ENCODE measurements at places on chromosomes 11 and 22.
A peak's percentile ranks its signal among the peaks of the same experiment; 100 is the strongest.

- no peak for DNase-seq
These were observed 640.2 kb downstream of the LRRC4C start for GRCh38 chr11:40819230-40819629.

DNA sequence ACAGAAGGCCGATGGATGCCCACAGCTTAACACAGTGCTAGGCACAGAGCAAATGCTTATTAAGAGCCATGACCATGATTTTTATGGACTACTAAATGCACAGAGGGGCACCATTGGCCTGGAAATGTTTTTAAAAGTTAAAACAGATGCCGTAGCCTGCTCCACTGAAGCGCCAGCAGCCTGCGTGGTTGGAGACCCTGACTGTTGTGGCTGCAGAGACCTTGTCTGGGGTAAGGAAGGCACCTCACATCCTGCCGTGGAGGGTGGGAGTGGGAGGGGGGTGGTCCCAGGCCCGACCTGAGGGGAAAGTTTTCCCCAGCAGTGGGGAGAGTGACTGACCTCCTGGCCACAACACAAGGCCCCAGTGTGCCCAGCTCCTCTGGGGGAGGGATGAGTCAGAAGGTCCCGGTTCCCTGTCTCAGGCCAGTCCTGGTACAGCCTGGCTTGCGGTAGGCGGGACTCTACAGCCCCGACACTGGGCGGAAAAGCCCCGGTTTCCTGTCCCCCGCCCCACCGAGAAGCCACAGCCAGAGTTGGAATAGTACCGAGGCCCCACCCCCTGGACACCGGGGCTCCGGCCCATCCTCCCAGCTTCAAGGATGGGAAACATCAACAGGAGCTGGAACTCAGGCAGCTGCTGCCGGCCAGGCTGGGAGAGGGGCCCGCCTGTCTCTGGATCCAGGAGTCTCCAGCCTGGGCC, 7.0 kb downstream of the CHST1 start:
- DNase-seq: no peak

- no peak for DNase-seq
These were observed 218.8 kb upstream of the B3GAT1 start for GRCh38 chr11:134630861-134631260.

DNA sequence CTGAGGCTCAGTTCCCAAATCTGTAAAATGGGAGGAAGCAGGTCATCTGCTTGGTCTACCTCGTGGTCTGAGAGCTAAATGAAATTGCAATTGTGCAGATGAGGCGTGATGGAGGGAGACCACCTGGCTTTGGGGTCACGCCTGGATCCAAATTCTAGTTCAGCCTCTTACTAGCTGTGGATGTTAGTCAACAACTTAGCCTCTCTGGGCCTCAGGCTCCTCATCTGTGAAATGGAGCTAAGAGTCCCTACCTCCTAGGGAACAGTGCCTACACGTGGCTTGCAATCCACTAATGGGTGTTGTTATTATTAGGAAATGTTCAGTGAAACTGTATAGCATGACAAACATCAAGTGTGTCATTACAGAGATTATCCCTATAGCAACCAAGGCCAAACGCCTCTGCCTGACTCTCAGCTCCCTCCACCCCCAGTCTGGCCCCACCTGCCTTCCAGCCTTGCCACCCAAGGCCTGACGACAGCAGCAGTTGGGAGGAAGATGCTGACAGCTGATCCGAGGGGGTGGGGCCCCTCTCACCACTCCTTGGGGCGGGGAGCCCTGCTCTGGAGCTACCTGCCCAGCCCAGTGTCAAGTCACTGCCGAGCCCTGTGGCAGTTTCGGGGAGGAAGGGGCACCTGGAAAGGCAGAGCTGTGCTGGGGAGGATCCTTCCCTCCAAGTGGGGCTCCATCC, 1.7 kb upstream of the RHOD start:
- peak; percentile 26 for DNase-seq

DNA sequence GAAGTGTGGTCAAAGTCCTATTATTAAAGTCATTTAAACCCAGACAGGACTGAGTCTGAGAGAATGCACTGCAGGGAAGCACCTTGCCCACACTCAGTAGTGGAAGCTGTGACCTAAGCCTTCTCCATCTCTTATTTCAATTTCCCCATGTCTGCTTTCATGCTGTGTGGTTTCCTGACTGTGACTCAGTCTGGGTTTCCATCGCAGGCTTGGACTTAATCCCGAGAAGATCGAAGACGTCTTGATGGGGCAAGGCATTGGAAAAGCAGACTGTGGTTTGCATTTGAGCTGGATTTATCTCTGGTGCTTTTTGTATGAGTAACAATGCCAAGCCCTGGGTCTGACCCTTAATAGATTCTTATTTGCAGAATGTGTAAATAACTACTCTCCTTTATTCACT, 238.9 kb downstream of the NTM start:
- no peak for DNase-seq

DNA sequence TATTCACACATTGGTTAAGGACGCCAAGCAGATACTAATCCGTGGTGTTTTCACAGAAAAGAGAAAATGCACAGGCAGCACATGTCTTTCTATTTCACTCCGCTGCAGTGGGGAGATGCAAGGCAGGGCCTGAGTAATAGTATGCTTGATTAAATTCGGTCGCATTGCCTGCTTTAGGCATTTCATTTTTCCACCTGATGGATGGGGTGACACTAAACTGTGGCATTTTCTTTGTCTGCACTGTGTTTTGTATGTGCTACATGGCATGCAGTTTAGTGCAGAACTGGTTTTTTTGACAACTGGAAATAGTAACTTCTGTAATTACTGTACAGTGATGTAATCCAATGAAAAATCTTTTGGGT, 94.9 kb downstream of the SLC17A6 start:
- no peak for DNase-seq

DNA sequence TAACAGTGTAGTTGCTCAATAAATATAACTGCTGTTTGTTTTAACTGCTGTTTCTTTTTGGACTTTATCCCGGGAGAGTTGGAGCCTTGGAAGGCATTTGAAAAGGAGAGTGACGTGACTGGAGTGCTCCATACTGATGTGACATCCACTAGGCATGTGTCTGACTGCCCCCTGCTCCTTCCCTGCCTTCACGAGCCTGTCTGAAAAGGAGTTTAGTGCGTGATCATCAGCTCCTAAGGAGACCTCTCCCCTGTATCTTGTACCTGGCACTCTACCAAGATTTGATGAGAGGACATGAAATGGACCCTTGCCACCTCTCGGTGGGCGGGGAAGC, 22.9 kb downstream of the ZBTB16 start:
- DNase-seq: no peak

DNA sequence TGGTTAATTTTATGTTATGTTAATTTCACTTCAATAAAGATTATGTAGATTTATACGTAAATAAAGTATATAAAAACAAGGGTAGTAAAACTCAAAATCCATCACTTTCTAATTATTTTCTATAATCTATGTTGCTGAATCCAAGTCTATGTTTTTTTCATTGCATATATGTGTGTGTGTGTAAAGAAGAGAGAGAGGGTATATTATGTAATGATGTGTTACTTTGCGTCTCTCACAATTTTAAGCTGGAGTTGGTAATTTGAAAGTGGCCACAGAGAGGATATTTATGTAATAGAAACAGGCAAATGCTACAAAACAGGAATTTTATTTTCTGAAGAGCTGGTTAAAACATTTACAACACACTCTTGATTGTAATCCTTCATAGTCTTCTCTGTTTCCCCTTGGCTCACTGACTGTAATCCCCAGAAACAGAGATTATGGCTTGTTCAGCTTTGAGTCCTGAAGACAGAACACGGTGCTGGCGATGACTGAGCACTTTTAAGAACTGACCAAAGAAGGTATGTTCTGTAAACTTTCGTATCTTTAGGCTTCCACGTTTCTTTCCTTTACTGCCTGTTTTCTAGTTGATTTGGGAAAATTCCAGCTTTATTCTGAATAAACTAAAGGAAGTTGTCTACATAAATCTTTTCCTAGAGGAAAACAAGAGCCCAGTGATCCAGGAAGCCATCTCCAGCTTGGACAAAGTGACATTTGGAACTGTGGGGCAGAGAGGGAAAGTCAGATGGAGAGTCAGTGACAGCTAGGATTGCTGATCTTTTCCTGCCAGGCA, 43.6 kb downstream of the OR2AG2 start:
- no peak for DNase-seq

- DNase-seq: no peak
These were observed 16.9 kb upstream of the ARHGAP42 start for GRCh38 chr11:100670140-100670539.

DNA sequence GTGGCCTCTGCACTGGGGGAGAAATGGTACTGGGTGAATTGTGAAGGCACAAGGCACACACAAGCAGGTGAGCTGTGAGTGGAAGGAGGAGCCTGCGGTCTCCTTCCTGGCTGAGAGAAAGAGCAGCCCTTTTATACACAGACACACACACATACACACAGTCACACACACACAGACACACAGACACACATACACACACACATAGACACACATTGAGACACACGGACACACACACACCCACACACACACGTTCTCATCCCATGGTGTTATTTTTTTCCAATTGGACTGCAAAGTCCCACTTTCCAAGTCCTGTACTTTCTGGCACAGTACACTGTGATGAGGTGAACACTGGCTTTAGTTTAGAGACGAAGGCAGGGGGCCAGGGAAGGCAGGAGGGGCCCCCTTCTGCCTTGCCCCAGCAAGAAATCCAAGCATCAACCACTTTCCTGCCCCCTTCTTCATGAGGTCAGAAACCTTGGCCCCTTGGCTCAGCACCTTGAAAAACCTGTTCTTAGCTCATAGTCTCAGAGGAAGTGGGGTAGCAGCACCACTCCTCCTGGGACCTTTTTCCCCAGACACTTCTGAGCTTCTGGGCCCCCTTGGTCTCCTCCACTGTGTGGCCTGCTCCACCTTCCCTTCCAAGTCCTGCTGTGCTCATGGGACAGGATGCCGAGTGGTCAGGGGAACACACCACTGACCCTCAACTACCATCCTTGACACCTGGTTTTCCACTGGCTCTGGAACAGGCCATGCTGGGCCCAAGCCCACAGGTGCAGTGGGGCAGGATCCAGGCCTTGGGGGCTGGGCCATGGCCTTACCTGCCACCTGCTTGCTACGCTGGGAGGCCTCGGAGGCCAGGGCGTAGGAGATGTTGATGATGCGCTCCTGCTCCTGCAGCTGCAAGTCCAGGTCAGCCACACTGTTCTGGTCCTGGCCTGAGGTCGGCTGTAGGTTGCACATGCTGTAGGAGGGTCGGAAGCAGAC, 43.8 kb downstream of the C11orf58 start:
- no peak for DNase-seq

GRCh38 chr11:65861533-65862183, 1.4 kb downstream of the MUS81 start:
- no peak for DNase-seq

GRCh38 chr11:128336203-128336602, 251.2 kb downstream of the ETS1 start:
- DNase-seq: no peak

- no peak for DNase-seq
These were observed 50.5 kb downstream of the RBX1 start for GRCh38 chr22:41001722-41002122.

DNA sequence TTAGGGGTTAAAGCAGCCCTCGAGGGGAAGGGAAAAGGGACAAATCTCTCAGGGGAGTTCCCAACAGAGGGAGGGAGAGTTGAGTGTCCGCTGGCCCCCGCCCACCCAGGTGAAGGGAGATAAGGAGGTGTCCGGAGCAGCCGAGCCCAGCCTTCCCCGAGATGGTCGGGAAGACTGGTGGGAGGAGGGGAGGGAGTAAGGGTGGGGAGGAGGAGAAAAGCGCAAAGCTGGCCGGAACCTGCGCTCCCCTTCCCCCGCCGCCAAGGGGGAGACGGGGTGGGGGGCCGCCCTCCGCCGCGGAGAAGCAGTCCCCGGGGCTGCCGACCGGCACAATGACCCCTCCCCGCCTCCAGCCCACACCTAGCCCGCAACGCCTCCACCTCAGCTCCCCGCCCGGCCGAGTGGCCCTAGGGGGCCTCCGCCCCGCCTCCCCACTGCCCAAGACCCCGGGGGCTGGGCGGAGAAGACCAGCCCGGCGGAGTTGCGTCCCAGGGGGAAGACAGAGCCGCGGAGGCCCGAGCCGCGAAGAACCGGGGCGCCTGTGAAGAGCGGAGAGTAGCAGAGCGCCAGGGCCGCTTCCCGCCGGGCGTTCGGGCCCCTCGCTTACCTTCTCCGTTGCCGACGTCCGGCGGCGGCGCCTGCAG, 479 bp downstream of the RSF1 start:
- no peak for DNase-seq

GRCh38 chr22:21074102-21074715, 28.5 kb downstream of the LRRC74B start:
- DNase-seq: peak; percentile 4

DNA sequence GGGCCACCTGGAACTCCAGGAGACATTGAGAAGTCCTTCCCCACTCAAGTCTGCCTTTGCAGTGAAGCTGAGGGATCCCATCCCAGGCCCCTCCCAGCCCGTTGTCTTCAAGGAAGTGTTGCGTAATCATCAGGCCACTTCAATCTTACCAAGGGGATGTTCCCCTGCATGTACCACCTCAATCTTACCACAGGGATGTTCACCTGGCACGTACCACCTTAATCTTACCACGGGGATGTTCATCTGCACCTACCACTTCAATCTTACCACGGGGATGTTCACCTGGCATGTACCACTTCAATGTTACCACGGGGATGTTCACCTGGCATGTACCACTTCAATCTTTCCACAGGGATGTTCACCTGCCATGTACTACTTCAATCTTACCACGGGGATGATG, 108.0 kb upstream of the SYN3 start:
- DNase-seq: no peak

Measured in HCT116 (cell line).